Stimulated activated CD4-positive, alpha-beta T cell treated with anti-CD3 and anti-CD28 coated beads, Interleukin-4, amount 100 ng/mL, for 1 hour (primary cell): ENCODE measurements at places on chromosomes 1 and 21.

DNA sequence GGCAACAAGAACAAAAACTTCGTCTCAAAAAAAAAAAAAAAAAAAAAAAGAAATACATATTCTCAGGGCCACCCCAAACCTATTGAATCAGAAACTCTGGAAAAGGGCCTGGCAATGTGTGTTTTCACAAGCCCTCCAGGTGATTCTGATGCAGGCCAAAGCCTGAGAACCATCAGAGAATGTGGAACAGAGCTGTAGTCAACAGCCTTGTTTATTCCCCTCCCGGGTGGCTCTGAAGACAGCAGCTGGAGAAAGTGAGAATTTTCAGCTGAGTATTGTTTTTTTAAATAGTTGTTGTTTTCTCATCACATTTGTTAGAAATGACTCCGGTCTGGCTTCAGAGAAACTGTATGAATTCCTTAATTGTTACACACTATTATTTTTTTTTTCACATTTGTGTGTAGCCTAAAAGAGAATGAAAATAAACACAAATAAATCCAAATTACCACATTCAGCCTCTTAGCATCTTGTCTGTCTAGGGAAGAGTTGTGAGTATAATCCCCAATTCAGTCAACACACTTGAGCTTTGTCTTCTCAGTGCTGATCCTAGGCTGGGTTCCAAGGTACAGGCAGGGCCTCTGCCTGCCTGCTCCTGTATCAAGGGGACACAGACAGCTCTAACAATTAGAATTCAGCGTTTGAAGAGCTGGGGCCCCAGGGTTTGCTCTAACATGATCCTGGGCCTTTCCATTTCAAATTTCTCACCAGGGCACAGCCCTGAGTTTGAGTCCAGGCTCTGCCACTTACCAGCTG lies 6.6 kb upstream of the AZIN2 start:
- DNase-seq: no peak

DNA sequence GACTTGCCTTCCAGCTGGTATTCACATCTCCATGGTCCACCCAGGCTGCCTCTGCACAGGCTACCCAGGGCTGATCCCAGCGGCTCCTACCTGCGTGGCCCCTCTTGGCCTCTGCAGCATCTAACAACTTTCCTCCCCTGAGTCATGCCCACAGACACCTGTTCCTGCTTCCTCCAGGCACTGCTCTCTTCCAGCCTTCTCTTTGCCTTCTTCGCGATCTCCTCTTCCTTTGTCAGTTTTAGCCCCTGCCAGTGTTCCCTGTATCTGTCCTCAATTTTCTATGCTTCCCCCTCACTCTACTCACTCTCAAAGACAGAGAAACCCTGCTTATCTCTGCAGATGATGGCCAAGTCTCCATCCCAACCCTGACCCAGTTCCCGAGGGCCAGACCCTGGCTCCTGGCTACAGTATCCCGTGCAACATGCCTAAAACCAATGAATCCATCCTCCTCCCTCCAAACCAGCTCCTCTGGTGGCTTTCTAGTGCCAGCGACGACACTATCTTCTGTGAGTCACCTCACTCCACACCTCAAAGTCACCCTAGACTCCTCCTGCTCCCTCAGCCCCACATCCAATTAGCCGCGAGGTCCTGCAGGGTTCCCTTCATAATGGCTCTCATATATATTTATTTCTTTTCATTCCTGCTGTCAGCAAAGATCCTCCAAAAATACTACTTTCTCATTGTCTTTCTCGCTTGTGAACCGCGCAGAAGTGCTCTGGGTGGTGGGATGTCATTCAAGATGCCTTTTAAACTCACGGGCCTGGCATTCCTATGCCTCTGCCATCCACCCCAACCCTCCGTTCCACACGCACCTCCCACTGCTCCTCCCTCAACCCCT lies 259.2 kb downstream of the TOMM20 start:
- DNase-seq: no peak

DNA sequence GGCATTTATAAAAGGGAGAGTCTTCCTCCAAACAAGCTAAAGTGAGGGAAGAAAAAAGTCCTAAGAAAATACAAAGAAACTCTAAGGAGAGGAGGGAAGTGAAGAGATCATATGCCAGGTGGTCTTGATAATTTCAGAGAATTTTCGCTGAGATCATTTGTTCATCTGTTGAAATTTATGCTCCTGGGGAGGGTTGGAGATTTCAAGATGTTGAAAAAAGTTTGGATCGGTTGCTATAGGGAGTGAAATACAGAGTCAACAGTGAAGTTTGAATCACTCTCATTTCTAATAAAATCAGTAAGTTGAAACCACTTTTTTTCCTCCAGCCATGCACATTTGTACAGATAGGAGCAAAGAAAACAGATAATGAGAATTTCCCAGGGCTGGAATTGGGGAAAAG lies 299.1 kb upstream of the ADAMTS5 start:
- DNase-seq: no peak

DNA sequence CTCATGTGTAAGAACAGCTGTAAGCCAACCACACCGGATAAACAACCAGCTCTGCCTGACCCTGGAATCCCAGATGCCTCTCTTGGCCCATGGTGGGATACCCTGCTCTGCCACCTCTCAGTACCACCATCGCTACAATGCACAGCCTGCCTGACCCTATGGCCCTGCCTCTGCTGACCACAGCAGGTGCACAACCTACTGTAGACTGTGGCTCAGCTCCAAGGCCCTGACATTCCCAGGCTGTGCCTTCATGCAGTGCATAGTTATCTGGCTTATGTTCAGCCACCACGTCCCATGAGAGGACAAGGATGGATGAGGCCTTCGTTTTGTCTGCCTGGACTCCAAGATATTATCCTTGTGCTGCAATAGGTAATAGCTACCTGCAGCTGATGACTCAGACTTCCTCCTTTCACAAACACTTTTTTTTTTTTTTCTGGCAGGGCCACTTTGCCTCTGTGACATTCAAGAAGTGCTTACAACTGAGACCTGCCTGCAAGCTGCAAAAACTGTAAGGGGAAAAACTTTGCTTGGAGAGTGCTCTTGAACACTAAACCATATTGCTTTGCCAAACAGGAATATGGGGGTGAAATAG lies 177.7 kb downstream of the URB2 start:
- DNase-seq: no peak

- no peak for DNase-seq
Measured at GRCh38 chr21:42040411-42041180, 30.4 kb upstream of the ZBTB21 start.

DNA sequence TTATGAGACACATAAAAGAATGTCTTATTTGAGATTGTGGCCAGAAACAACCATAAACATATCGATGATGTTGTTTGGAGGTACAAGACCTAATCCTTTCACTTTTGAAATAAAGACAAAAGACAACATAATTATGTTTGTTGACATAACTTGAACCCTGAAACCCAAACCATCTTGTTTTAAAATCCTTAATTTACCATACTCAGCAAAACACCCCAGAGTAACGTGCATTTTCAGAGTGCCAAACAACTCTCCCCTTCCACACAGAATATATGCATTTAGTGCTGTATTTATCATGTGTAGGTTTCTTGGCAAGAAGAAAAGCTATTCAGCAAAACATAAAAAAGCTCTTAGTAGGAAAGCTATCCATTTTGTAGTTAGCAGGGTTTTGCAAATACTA lies 17.5 kb downstream of the SIM2 start:
- no peak for DNase-seq

- no peak for DNase-seq
Measured at GRCh38 chr1:31390071-31390470, 17.2 kb upstream of the FABP3 start.

DNA sequence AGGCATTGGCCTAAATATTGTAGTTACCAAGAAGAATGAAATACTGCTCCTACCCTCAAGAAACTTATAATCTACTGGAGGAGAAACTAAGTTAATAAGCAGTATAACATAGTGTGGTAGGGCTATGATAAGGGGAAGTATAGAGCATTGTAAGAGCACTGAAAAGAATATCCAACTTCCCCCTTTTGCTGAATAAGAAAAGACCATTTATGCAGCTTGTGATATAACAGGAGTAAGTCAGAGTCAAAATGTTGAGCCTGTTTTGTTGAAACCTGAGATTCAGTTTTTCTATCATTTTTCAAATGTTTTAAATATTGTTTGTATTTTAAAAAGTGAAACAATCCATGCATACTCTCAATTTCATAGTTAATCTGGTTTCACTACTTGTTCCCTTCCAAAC lies 48.3 kb upstream of the FCRL4 start:
- DNase-seq: no peak

- no peak for DNase-seq
Measured at GRCh38 chr1:4594286-4594991, 60.0 kb upstream of the AJAP1 start.

GRCh38 chr1:226649780-226650179 lies 89.3 kb downstream of the ITPKB start:
- DNase-seq: peak; percentile 27

DNA sequence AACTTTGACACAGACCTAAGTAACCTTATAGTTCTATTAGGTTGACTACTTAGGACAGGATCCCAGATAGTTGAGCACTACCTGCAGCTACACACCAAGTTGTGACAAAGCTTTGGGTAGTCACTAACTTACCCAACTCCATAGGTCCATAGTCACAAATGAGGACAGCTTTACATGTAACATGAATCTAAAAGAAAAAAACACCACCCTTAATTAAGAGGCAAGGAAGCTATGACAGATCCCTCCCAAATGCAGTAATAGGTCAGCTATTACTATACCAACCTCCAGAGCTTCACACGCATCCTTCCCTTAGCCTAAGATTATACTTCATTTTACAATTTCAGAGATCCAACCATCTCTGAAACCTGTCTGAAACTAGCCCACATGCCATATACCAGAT lies 12.7 kb upstream of the RAB42 start:
- no peak for DNase-seq

DNA sequence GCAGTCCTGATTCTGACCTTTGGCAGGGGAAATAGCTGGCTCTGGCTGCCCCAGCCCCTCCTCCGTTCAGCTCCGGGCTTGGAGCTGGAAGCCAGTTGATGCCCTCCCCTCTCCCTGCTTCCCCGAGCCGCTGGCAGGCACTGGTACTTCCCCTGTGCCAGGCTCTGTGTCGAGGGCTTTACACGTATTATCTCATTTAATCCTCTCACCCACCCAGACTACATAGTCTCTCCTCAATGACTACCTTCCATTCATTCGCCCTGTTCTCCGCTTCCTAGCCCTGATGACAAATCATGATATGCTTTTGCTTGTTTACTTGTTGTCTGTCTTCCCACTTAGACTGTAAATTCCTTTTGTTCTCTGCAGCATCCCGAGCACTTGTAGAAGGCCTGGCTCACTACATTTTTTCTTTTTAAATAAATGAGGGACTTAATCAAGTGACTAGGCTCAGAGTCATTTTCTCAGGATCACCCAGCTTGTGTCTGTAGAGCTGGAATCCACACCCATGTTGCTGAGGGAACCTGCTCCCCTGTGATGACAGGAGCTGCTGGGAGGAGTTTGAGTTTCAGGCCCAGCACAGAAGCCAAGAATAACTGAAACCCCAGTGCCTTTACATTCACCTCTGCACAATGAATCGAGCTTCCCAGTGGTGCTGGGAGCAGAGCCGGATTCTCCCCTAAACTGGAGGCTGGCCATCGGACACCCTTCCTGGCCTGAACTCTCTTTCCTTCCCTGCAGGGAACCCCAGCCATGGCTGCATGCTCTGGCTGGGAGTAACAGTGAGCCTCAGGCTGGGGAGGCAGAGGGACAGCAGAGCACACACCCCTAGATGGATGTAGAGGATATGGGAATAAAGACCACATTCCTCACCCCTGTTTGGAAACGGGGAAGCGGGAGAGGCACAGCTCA lies 58.3 kb downstream of the UBIAD1 start:
- DNase-seq: no peak

DNA sequence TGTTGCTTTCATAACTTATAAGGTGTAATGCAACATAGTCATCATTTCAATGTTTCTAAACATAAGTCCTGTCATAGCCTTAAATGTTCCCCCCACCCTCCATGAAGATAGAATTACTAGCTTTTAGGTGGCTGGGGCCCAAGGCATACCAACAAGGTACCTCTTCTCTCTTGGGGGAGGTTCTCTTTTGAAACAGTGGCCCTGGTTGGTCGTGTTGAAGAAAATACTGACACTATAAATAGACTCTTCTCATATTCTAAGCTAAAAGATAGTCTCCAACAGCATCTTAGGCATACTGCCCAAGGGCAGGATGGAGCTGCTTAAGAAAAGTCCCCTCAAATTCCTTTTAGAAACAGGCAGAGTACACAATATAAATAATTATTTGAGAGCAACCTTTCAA lies 255.0 kb downstream of the FAF1 start:
- no peak for DNase-seq

DNA sequence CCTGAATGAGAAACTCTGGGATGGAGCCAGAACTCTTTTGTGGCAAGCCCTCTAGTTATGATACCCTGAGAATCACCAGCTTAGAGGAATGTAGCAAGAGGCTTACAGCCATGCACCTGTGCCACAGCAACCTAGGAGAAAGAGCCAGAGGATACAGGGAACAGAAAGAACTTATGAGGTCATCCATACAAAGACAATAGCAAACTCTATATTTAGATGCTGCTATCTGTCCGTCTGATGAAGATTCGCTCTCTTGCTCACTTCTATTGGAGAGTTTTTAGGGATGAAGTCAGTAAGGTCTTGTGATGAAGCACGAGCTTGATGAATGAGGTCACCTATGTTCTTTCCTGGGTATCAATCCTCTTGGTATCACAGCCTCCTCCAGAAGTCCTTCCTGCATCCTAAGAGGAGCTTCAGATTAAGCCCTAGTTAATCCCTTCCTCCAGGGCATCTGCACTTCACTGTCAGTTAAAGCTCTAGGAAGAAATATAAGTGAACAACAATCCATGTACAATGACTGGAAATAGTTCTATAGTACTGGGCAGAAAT lies 185.6 kb downstream of the DAB1 start:
- no peak for DNase-seq

DNA sequence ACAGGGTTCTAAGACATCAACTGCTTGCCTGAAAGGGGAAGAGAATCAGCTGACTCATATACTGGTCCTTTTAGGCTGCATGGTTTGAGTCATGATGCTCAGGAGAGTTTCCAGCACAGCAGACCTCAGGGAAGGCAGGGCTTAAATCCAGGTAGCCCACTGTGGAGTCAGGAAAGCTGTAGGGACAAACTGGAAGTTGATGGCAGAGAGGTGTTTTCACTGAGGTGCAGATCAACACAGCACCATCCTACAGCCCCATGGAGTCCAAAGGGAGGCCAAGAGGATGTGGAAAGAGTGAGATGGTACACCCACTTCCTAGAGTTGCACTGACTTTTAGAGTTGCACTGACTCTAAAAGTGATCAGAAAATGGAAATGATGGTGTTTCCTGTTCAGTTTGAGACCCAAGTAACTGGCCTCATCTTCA lies 252.4 kb upstream of the DUSP10 start:
- no peak for DNase-seq
